ENCODE measurements at places on chromosomes 3 and 15.
A peak's percentile ranks its signal among the peaks of the same experiment; 100 is the strongest.

DNA sequence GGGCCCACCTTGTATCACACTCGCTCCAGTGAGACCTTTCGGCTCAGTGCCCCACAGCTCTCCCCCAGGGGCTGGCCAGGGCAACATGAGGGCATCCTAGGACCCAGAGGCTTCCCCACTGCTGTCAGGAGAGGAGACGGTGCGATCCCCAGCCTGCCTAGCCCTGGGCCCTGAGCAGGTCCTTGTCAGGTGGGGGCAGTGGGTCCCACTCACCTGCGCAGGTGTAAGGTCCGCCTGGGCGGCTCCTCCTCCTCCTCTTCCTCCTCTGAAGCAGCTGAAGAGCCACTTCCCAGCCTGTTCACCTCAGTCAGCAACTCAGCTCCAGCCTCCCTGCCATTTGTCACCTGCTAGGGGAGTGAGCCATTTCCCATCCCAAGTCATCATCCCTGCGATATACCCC lies 9.6 kb downstream of the KIF7 start:
- DNase-seq = no peak

DNA sequence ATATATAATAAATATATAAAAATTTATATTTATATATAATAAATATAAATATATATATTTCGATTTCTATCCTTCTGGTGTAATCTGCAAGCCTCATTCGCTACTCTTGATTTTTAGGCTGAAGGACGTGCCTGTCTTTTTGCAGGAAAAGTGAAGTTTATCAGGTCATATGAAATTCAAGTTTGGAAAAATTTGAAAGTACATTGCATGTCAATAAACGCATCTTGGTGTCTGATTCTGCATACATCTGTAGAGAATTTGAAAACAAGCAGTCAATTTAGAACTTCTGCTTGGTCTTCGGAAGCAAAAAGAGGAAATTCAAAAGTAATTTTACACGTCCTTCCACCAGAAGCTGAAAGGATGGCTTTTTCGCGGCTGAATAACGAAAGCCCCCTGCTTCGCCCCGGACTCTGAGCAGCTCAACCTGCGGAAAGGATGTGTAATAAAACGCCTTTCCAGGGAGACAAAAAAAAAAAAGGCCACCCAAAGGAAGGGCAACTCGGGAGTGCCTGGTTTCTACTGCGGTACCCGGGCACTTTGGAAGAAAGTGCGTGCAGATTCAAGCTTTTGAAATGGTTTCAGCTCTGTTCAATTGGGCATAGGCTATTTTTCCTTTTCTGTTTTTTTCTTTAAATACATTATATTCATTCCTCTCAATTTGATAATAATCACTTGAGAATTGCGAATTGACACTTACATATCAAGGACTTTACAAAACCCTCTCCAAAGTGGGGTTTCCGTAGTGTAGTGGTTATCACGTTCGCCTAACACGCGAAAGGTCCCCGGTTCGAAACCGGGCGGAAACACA lies 1.5 kb upstream of the MYNN start:
- peak; percentile 21 for DNase-seq

- DNase-seq = no peak
These were observed 23.0 kb upstream of the PLSCR4 start for GRCh38 chr3:146273721-146274407.

DNA sequence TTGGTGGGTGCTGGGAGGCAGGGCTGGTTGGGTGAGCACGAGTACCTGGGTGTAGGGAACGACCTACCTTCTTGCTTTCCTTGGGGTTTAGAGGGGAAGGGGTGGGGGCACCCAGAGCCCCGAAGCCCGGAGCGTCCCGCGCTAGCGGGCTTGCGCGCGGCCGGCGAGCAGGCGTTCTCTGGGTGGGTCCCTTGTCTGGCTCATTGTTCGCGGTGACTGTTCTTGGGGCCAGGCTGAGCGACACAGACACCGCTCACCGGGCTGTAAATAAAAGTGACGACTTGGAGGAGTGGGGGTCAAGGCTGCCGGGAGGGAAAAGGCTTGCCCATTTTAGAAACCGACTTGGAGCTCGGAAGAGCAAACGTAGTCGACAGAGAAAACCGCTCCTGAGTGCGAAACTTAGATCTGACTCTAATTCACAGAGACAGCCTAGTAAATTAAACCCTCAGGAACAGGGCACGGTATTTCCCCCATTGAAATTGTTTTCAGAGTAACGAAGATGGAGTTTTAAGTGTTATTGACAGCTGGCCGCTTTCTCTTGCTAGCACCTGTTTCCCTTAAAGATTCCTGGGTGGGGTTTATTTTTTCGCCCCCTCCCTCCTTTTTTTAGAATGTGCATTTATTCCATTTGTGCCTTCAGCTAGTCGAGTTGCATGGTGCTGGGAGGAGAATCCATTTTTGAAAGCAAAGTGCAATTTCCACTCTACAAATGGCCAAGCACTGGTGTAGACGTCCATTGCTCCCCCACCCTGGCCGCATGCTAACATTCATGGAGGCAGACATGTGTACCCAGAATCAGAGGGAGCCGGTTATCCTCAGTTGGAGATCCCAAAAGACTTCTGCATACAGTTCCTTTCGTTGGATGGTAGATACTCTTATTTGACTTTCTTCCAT lies 532.1 kb upstream of the SEMA6D start:
- no peak for DNase-seq

DNA sequence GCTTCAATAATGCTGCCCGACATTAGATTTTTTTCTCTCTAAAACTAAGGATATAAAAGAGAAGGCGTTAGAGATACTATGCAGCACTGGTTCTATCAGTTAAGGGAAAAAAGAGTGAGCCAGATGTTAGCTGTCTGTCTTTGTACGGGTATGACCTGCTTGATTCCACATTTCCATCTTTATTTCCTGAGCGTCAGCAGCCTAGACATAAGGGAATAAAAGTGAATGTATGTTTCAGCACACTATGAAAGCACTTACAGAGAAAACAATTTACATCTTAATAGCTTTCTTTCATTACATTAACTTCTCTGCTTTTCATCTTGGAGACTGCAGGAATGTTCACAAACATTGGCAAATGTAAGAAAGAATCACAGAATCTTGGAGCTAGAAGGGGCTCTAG lies 319.3 kb downstream of the CTNNB1 start:
- no peak for DNase-seq

- DNase-seq = no peak
These were observed 406.1 kb upstream of the ALCAM start for GRCh38 chr3:104960579-104960978.

GRCh38 chr3:170631755-170632488 lies 46.0 kb upstream of the SLC7A14 start:
- no peak for DNase-seq

GRCh38 chr3:56368846-56369245 lies 99.4 kb downstream of the ERC2 start:
- no peak for DNase-seq

- no peak for DNase-seq
These were observed 18.1 kb upstream of the SLC7A14 start for GRCh38 chr3:170603770-170604510.

GRCh38 chr3:133812872-133813271 lies 7.3 kb downstream of the SRPRB start:
- DNase-seq = no peak

GRCh38 chr15:79505956-79506355 lies 73.8 kb downstream of the MINAR1 start:
- DNase-seq = no peak

DNA sequence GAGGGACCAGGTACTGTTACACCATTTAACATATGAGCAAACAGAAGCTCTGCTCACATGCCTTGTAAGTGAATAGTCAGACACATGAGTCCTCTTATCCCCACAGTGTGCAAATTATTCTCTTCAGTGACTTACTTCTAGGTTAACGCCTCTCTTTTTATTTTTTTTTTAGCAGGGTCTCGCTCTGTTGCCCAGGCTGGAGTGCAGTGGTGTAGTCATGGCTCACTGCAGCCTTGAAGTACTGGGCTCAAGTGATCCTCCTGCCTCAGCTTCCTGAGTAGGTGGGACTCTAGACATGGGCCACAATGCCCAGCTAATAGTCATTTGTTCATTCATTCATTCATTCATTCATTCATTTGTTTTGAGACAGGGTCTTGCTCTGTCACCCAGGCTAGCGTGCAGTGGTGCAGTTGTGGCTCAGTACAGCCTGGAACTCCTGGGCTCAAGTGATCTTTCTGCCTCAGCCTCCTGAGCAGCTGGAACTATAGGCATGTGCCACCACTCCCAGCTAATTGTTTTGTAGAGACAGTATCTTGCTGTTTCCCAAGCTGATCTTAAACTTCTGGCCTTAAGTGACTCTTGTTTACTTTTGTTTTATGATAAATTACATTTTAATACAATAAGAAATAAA lies 94.7 kb downstream of the LRRC28 start:
- no peak for DNase-seq

DNA sequence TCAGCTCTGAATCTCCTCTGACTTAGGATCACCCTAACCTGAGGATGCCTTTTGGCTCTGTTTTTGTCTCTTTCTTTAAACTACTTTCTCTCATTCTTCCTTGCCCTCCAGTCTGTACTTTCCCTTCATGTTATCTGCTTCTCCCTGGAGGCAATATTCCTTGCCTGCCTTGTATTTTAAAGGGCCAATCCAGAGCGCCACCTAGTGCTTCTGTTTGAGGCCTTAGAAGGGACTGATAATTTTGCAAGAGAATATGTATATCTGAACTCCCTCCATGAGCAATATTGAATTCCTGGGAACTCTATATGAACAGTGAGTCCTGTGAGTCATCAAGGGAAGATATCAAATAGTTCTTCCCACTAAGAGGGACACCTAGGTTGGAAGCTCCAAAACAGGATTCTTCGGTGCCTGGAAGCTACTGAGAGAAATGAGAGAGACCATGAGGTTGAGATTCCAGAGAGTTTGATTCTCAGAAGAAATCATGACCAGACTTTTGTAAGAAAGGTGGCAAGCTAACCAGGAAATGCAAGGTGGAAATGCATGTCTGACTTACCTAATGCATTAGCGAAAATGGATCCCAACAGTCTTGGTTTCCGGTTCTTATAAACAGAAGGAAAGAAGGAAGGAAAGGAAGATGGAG lies 203.8 kb upstream of the CD96 start:
- peak; percentile 16 for DNase-seq

DNA sequence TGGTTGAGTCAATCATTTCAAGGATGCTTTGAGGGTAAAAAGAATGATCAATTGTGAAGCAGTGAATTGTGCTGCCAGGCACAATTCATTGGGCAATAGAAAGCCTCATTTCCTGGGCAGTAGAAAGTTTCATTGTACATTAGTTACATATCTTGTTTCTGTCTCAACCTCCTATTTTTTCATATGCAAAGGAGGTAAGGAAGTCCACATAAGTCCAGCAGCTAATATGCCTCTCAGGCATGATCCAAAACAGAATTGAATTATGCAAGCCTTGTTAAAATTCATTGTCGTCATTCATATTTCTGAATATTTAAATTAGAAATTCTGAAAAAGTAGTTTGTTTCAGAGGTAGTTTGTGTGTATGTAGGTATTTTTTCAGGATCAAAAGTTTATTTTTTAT lies 65.8 kb downstream of the TFRC start:
- DNase-seq = no peak

DNA sequence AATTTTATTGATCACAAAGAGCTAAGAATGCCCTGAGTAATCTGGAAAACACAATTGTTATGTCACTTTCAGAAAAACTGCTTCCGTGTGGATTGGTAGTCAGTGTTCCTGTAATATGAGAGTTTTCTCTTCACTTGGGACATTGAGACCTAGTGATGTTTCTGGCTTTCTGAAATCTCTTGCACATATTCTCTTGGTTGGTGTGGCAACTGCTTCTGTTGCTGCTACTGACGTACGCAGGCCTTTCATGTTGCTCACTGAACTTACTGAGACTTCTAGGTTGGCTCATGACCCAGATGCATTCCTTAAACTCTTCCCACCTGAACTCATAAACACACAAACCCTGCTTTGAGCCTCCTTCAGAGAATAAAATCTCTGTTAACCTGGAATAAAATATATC lies 175.0 kb upstream of the PFN2 start:
- no peak for DNase-seq

- no peak for DNase-seq
These were observed 164.6 kb downstream of the GMNC start for GRCh38 chr3:190697901-190698300.

DNA sequence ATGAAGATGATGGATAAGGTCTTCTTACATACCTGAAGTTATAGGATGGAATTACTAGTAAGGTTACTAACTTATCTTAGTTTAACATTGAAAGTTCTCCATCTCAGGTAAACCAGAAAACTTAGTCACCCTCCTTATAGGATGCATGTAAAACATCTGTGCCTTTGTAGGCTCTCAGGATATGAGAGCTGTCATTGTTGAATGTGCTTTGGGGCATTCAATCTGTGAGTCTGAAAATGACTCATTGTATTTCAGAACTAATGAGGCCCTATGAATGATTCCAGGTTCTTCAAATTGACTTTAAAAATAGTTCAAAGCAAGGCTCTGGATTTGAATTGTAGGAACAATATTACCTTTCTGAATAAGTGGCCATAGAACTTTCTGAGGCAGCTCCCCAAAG lies 237.7 kb upstream of the AZI2 start:
- no peak for DNase-seq

GRCh38 chr15:68638953-68639515 lies 60.2 kb downstream of the CORO2B start:
- DNase-seq = no peak
